ENCODE measurements at places on chromosomes 5 and 9. TPM values are rescaled to one million over a fixed set of nuclear protein-coding genes. Genes with fewer than 3 reads are reported as not detected.
A peak's percentile ranks its signal among the peaks of the same experiment; 100 is the strongest.

- no peak overlapping the region for H3K4me3 ChIP-seq
- peaks cover 15% of the 10 kb centered on the region for H3K4me1 ChIP-seq
- DNase-seq: no peak
- H3K27me3 ChIP-seq: no peaks in the 10 kb centered on the region
- H3K36me3 ChIP-seq: peaks cover 16% of the 10 kb centered on the region
These were observed 45.4 kb downstream of the HABP4 start for GRCh38 chr9:96495341-96495740.

GRCh38 chr5:35308421-35308820 lies 78.1 kb upstream of the PRLR start:
- H3K36me3 ChIP-seq: no peaks in the 10 kb centered on the region
- peaks cover 9% of the 10 kb centered on the region for H3K27me3 ChIP-seq
- H3K4me1 ChIP-seq: no peaks in the 10 kb centered on the region
- H3K4me3 ChIP-seq: no peak overlapping the region

GRCh38 chr5:10452768-10453331 lies 11.2 kb downstream of the ROPN1L start:
- no peaks in the 10 kb centered on the region for H3K27me3 ChIP-seq
- H3K27ac ChIP-seq: no peak overlapping the region
- H3K4me3 ChIP-seq: no peak overlapping the region
- H3K36me3 ChIP-seq: no peaks in the 10 kb centered on the region
- peaks cover 4% of the 10 kb centered on the region for H3K4me1 ChIP-seq
- DNase-seq: peak; percentile 9

- peaks cover 14% of the 10 kb centered on the region for H3K36me3 ChIP-seq
- no peak overlapping the region for H3K4me3 ChIP-seq
- no peak overlapping the region for H3K27ac ChIP-seq
- DNase-seq: no peak
These were observed 128.5 kb upstream of the CDH10 start for GRCh38 chr5:24773261-24773660.

DNA sequence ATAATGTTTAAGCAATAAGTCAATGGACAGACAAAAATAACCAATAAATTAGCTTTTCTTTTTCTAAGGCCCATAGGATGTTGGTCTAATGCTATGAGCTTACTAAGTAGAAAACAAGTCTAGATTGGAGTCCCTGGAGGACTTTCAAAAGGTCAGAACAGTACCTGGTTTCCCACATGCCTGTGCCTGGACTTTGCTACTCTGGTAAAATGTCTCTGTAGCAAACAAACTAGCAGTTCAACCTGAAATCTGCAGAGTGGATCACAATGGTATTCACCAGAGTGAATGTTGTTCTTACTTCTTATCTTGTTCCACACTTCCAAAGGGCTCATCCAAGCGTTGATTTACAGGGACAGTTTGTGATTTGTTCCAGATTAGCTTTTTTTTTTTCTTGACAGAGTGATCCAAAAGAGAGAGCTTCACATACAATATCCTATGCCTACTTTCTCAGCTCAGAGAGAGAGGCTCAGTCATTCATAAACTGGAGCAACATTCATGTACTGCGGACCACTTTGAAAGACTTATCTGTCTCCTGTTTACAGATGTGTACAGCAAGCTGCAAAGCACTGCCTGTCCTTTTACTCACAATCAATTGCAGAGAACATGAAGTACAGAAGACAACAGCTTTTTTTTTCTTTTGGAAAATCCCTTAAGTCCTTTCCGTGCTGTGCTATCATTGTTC lies 466.1 kb downstream of the SPATA31D1 start:
- H3K4me3 ChIP-seq: no peak overlapping the region

GRCh38 chr9:14554886-14555285 lies 138.3 kb downstream of the ZDHHC21 start:
- DNase-seq: no peak
- no peak overlapping the region for H3K4me3 ChIP-seq
- H3K36me3 ChIP-seq: no peaks in the 10 kb centered on the region
- no peaks in the 10 kb centered on the region for H3K27me3 ChIP-seq
- H3K4me1 ChIP-seq: no peaks in the 10 kb centered on the region

DNA sequence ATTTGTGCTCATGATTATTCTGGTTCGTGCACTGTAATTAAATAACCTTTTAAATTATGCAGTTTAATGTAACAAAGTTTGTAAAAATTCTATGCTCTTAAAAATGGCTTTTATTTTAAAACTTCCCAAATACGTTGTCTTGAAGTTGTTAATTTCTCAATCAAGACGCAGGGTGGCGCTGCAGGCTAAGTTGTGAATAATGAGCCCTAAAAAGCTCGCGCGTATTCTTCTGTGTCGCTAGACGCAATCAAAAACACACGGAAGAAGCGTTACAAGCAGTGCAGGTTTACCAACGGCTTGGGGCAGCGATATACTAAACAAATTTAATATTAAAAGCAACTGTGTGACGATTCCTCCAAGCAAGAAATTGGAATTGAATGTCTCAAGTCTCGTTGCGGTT lies at the start of gene PCDHB4:
PCDHB4 (plus strand) TSS at position 256 of the 400 bp plus-strand sequence. CDS start 181 bp downstream, outside the sequence.
- H3K36me3 ChIP-seq: peaks cover 2% of the 10 kb centered on the region
- no peak within 1 kb of the TSS for H3K27ac ChIP-seq

DNA sequence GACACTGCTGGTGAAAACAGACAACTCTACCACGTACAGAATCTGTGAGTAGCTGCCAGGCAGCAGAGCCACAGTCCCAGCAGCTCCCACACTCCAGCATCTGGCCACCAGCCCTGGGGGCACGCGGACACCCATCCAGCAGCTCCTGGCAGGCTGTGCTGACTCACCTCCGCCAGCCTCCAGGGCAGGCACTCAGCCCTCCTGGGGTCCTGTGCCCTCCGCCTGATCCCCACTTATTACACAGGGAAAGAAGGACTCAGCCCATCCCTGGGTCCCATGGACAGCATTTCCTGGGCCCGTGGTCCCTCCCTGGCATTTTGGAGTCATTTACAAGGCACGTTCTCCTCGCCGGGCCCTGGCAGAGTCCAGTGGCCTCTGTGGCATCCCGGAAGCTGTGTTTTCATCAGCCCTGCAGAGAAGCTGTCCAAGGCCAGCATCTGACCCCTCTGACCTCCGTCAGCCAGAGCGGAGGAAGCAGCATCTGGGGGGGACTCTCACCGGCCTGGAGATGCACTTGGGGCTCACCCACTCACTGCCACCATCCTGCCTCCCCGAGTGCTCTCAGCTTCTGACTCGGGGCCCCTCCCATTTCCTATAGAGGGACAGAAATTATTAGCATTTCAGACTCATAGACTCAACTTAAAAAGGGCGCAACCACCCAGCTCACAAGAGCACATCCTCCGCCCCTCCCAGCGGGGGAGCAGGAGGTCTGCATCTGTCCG lies 21.6 kb downstream of the PAEP start:
- H3K27ac ChIP-seq: no peak overlapping the region
- H3K36me3 ChIP-seq: no peaks in the 10 kb centered on the region
- peaks cover 10% of the 10 kb centered on the region for H3K27me3 ChIP-seq
- peaks cover 2% of the 10 kb centered on the region for H3K4me1 ChIP-seq

GRCh38 chr9:84123648-84124406 lies 143.2 kb downstream of the RMI1 start:
- no peaks in the 10 kb centered on the region for H3K36me3 ChIP-seq
- peaks cover 10% of the 10 kb centered on the region for H3K27me3 ChIP-seq
- H3K4me3 ChIP-seq: no peak overlapping the region
- H3K4me1 ChIP-seq: no peaks in the 10 kb centered on the region
- H3K27ac ChIP-seq: no peak overlapping the region
- DNase-seq: no peak

DNA sequence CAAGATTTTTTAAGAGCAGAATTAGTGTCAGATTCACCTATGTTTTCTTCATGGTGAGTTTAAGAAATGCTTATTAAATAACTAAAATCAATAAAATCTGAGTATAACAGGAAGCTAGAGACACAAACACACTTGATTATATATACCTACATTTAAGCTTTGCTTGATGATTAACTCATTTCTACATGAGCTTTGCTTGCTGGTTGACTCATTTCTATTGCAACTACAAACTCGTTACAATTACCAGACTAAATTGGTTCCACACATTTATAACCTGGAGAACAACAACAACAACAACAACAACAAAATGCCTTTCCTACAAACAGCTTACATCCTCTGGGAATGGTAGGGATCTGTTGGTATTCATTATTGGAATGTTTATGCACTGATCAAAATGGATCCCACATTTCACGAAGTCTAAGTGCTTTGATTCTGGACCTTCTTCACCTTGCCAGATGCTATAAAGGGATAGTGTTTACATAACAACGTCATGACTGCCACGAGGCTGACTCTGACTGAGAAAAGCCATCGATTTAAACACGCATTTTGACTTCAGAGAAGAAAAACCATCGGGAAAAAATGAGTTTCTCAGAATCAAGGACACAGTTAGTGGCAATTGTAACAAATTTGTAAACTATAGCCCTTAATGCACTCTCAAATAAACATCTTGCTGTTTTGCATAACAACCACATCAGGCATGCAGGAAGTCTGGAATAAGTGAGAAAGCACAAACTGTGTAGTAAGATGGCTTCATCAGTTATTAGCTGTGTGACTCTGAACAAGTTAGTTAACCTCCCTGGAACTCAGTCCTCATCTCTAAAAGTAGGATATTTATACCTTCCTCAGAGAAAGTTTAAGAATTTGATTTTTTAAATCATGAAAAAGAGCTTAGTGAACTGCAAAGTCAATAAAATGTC lies 49.8 kb downstream of the RASEF start:
- H3K4me3 ChIP-seq: no peak overlapping the region
- peaks cover 10% of the 10 kb centered on the region for H3K4me1 ChIP-seq
- no peak overlapping the region for H3K27ac ChIP-seq
- no peak for DNase-seq
- no peaks in the 10 kb centered on the region for H3K36me3 ChIP-seq

- peak overlapping the region; percentile 91 for H3K27ac ChIP-seq
- no peaks in the 10 kb centered on the region for H3K27me3 ChIP-seq
- H3K4me1 ChIP-seq: peaks cover 100% of the 10 kb centered on the region
- peak; percentile 90 for DNase-seq
- peak overlapping the region; percentile 94 for H3K4me3 ChIP-seq
- peaks cover 10% of the 10 kb centered on the region for H3K36me3 ChIP-seq
These were observed 18.1 kb downstream of the TCF7 start for GRCh38 chr5:134132372-134133187.

- H3K4me1 ChIP-seq: peaks cover 6% of the 10 kb centered on the region
- no peaks in the 10 kb centered on the region for H3K36me3 ChIP-seq
- peaks cover 31% of the 10 kb centered on the region for H3K27me3 ChIP-seq
- H3K27ac ChIP-seq: no peak overlapping the region
These were observed 74.2 kb downstream of the MSX2 start for GRCh38 chr5:174798551-174798951.

GRCh38 chr9:86005253-86005775 lies 64.4 kb downstream of the NAA35 start:
- DNase-seq: no peak
- no peaks in the 10 kb centered on the region for H3K27me3 ChIP-seq
- H3K36me3 ChIP-seq: peaks cover 71% of the 10 kb centered on the region
- H3K27ac ChIP-seq: no peak overlapping the region
- no peak overlapping the region for H3K4me3 ChIP-seq
- H3K4me1 ChIP-seq: peaks cover 2% of the 10 kb centered on the region

GRCh38 chr9:134413890-134414623 lies 87.8 kb downstream of the RXRA start:
- DNase-seq: no peak
- H3K4me3 ChIP-seq: no peak overlapping the region
- H3K4me1 ChIP-seq: peaks cover 13% of the 10 kb centered on the region
- H3K27ac ChIP-seq: no peak overlapping the region

Gene IL9
- total RNA-seq: not detected

Gene CKMT2
- not detected for total RNA-seq

Gene PCDH1
- not detected for total RNA-seq
